ENCODE measurements at places on chromosomes 1 and 21.

- DNase-seq, result no peak
Measured at GRCh38 chr21:17032141-17032655, 480.6 kb upstream of the CXADR start.

GRCh38 chr1:3227893-3228292, 158.9 kb downstream of the PRDM16 start:
- no peak for DNase-seq

GRCh38 chr1:220873087-220873486, 6.2 kb upstream of the HLX start:
- no peak for DNase-seq

- no peak for DNase-seq
Measured at GRCh38 chr21:33666153-33666552, 23.9 kb downstream of the ITSN1 start.

DNA sequence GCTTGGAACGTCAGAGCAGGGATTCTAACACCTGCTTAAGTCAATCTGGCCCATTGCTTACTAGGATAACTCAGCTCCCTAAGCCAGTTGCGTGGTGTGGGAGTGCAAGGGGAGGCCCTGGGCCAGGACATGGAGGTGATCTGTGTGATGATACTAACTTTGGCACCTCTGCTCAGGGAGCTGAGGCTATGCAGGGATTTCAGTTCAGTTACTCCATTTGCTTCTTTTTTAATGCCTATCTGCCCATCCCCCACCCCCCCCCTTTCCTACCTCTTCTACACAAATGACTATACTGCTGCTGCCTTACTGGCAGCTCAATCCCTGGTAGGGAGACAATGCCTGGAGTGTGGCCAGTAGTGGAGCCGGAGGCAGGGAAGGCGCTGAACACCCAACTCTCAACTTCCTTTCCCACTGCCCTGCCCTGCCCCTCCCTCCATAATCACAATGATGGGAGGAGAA, 19.5 kb downstream of the INKA2 start:
- no peak for DNase-seq

DNA sequence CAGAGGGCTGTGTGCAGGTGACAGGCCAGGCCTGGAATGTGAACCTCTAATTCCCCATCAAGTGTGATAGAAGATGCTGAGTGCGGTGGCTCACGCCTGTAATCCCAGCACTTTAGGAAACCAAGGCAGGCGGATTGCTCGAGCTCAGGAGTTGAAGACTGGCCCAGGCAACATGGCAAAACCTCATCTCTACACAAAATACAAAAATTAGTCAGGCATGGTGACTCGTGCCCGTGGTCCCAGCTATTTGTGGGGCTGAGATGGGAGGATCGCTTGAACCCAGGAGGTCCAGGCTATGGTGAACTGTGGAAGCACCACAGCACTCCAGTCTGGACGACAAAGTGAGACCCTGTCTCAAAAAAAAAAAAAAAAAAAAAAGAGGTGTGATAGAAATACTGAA, 40.1 kb upstream of the PUM1 start:
- DNase-seq, result peak; percentile 12

- DNase-seq, result no peak
Measured at GRCh38 chr1:192830595-192831246, 21.9 kb downstream of the RGS2 start.

DNA sequence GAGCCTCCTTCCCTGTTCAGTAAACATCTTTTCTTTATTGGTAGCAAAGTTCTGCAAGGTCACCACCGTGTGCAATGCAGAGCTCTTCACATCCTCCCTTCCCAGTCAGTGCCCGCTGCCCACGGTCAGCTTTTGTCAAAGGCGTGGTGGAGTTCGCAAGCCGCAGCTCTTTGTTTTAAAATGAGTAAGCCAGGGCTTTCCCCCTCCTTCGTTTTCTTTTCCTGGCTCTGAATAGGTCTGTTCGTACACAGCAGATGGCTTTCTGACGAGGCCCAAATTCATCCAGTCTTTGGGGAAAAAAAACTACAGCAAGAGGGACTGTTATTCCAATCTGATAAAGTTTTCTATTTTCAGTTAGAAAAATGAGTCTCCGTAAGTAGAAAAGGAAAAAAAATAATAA, 153.2 kb downstream of the LRIG2 start:
- peak; percentile 72 for DNase-seq

GRCh38 chr1:64594446-64594845, 124.5 kb downstream of the CACHD1 start:
- no peak for DNase-seq

GRCh38 chr1:208122612-208123358, 121.4 kb downstream of the PLXNA2 start:
- DNase-seq, result no peak
